ENCODE measurements at places on chromosomes 5 and 9.

DNA sequence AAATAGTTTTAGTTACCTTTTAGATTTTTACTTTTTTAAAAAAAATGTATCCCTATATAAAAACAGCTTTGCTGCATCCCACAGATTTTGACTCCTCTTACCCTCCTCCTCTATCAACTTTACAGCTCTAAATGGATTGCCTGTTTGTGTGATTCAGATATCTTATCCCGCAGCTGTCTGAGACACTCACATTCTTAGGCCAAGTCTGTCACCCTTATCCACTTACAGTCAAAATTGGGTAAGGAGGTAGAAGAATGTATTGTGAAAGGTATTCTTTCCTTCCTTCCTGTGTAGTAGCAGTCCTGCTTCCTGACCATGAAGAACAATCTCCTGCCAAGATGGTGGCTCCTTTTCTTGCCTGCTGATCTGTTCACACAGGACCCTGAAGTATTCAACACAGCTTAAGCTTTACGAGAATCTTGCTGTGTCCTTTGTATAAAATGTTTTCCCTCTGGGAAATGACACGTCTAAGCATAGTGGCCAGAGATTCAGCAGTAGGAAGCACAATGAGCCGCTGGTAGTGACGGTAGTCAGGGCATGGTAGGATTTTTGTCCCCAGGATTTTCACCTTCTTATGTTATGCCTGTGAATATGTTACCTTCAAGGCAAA, 67.7 kb upstream of the ST8SIA4 start:
- DNase-seq = no peak

DNA sequence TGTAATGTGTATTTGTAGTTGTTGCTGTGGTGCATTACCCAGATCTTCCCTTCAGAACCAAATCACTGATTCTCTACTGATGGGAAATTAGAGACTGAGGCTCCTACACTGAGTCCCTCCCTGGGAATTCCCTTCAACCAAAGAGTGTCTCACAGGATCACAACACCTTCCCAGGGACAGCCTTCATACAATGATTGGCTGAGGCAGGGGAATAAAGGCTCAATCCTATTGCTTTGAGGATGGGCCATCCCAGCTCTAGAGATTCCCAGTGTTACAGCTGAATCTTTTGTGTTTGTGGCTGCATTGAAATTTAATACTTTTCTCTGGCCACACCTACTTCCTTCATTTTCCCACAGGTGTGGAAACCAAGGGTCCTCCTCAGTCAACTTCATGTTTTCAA, 96.4 kb upstream of the ELL2 start:
- no peak for DNase-seq

- DNase-seq = no peak
Measured at GRCh38 chr5:94395468-94395867, 222.9 kb downstream of the KIAA0825 start.

DNA sequence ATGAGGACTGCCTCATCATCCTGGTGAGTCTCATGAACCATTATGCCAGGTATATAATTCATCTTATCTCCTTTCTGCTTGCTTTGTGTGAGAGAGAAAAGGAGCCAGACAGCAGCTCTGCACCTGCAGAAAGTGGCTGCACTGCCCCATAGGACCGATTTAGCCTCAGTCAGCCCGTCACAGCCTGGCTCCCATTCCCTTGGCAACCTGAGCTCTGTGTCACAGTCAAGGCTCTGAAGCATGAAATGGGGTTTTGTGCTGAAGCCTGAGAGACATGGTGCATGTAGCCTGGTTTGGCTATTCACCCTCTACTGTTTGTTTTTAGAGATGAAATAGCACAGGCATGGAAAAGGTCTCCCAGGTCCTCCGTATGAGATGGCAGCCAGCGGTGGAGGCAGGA, 198.3 kb downstream of the KCTD16 start:
- no peak for DNase-seq

DNA sequence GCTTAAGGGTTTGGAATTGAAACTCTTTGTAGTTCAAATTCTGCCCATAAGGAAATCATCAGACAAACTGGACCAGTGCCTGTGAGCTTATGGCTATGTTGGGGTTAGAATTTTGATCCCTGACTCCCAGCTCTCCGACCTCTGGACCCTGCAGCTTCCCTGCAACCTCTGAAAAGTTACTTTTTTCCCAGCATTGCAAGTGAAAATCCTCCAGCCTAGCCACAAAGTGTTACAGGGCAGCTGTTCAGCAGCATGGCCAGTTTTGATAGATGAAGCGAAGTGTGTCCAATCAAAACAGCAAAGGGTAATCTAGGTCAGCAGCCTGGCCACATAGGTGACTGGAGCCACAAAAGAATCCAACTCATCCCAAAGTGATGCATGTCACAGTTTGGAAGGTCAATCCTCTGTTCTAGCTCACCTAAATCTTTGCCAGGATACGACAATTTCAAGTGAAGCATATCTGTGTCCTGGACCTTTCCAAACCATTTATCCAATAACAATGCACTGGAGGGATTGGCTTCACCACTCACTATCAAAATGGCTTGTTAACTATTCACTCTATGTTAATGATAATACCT, 4.7 kb upstream of the CPEB4 start:
- DNase-seq = no peak

DNA sequence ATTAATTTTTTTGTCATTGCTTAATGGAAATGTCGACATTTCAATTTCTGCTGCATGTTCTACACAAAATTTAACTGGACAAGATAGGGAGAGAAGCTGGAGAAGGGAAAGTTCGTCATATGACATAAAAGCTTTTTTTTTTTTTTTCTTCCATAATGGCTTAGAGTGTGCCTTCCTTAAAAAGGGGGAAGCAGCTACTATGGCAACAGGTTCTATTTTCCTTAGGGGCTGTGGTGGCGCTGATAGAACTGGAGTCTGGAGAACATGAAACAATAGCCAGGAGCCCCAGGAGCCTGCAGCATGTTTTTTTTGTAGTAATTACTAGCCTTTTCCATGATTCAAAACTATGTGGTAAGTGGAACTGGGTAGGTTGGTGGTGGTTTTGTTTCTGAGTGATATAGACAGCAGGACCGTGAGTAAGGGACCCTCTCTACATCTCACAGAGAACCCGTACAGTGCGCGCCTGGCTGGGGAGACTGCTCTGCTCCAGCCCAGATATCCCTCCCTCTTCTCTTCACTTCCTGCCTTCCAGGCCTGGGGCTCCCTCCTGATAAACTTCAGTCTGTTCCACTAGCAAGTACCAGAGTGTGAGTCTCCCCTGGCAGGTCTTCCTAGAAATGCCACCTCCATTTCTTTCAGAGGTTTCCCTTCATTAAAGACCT, 301.6 kb downstream of the NR3C1 start:
- DNase-seq = no peak

DNA sequence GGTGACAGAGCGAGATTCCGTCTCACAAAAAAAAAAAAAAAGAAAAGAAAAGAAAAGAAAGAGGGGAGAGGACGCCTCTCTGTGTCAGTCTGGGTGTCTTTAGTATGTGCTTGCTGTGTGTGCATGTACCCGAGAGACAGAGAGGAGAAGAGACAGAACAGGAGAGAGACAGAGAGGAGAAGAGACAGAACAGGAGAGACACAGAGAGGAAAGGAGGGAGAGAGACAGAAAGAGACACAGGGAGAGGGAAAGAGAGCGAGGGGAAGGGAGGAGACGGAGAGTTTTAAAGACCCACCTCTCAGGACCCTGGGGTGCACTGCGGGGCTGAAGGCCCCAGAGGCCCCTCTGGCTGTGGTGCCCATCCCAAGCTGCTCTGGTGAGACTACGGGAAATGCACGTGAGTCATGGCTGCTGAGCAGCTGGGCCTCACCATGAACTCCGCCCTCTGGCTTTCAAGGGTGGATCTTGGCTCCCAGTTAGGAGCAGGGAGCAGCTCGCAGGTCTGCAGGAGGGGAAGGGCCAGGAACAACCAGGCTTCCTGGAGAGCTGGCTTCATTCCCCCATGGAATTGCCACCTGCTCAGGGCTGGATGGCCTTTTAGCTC, 7.9 kb downstream of the SLC6A3 start:
- DNase-seq = no peak

GRCh38 chr9:116156621-116157314, 3.2 kb downstream of the PAPPA start:
- peak; percentile 11 for DNase-seq

- no peak for DNase-seq
Measured at GRCh38 chr5:124764992-124765611, 18.7 kb upstream of the ZNF608 start.

GRCh38 chr5:64534033-64534432, 28.2 kb downstream of the RGS7BP start:
- no peak for DNase-seq

- DNase-seq = no peak
Measured at GRCh38 chr5:13662626-13663025, 281.9 kb downstream of the DNAH5 start.

DNA sequence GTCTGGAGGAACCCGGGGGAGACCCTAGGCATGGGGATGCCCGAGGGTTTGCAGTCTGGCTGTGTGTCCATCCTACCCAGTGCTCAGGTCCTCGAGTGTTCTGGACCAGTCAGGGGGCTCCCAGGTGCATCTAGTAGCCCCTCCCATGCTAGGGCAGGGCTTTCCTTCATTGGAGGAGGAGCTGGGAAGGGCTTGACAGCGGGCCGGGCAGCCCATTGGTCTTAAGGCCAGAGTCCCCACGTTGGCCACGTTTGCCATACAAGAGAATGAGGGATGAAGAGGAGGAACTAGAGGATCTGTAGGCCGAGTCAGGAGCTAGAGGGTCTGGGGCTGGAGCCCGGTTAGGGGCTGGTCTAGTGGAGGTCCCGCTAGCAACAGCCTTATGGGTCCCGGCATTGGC, 37.3 kb upstream of the CTSV start:
- no peak for DNase-seq

DNA sequence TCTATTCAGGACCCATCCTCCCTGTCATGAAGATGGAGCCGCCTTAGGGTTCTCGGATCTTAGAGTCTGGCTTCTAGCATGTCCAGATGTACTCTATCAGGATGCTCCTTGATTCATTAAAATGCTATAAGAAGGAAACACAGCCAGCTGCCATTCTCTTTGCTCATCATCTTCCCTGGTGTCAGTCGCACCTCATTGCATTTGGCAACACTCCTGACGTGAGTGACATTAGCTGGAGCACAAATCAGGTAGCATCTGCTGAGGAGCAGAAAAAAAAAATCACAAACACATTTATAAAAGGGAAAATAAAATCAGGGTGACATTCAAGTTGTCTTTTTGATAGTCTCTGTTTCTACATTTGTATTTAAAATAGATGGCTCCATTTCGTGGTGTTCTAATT, 226.1 kb upstream of the NMUR2 start:
- no peak for DNase-seq

DNA sequence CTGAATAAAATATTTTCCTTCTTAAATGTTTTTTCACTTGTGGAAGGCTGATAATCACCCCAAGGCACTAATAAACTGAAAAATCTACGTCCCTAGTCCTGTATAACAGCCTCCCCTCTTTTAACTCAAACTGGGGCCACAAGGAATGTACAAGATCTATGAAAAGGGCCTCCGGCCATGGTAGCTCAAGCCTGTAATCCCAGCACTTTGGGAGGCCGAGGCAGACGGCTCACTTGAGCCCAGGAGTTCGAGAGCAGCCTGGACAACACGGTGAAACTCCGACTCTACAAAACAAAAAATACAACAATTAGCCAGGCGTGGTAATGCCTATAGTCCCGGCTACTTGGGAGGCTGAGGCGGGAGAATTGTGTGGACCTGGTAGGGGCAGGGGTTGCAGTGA, 23.6 kb downstream of the RNF145 start:
- DNase-seq = no peak

DNA sequence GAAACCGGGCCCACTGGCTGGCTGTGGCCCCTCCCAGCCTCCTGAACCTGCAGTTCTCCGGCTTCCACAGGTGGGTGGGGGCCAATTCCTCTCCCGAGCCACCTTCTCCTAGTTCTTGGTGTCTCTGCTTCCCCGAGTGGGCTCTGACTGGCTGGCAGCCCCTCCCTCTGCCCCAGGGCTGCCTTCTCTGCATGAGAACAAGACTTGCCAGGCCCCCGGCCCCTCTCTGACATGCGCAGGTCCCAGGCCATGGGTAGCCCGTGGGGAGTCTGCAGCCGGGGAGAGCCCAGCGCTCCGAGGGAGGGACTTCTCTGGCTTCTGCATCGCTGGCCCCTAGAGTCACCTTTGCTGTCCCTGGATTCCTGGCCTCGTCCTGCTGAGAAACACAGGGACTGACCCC, 421.7 kb downstream of the IRX2 start:
- no peak for DNase-seq

- peak; percentile 19 for DNase-seq
Measured at GRCh38 chr9:4375424-4376200, 75.7 kb upstream of the GLIS3 start.

DNA sequence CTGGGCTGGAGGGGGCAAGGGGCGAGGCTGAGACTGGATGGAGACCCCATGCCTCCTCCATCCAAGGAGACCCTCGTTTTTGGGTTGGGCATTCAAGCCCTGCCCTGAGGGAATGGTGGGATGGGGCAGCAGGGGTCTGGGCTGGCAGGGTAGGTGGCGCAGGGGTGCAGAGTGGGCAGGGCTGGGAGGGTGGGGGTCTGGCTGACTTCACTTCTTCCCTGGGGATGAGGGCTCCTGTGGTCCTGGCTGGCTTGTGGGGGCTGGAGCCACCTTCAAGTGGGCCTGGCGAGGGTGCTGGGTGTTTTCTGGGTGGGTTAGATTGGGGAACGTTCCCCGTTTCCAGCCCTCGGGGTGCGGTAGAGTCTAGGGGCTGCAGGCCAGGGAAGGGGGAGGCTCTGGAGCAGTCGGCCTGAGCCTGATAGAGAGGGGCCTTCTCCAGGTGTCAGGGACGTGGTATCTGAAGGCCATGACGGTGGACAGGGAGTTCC, 412 bp downstream of the LCN1 start:
- no peak for DNase-seq

DNA sequence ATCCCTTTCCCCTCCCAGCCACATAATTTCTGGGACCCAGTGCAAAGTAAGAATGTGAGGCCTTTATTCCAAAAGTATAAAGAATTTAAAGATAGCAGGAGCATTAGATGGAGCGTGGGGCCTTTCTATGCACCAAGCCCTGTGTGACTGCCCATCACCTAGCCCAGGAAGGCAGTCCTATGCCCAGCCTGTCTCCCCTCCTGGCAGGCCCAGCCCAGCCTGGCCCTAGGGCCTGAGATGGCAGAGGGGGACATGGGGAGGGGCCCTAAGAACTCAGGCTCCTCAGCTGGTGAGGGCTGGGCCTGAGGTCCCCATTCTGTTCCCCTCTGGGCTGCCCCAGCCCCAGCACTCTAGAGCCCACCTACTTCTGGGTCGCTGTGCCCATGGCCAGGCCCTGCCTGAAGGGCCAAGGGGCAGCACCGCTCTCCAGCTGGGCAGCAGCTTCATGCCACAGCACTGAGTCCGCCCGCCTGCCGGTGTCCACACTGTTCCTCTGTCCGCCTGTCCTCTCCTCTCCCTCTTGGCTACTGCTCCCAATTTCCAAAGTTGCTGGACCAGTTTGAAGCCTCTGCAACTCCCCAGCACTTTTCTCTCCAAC, 995 bp upstream of the SLC23A1 start:
- DNase-seq = no peak
